AG08395 (cell line): ENCODE measurements at places on chromosomes 4 and X.

- no peak for DNase-seq
Observed at GRCh38 chrX:51182545-51182944, 150.1 kb upstream of the NUDT10 start.

DNA sequence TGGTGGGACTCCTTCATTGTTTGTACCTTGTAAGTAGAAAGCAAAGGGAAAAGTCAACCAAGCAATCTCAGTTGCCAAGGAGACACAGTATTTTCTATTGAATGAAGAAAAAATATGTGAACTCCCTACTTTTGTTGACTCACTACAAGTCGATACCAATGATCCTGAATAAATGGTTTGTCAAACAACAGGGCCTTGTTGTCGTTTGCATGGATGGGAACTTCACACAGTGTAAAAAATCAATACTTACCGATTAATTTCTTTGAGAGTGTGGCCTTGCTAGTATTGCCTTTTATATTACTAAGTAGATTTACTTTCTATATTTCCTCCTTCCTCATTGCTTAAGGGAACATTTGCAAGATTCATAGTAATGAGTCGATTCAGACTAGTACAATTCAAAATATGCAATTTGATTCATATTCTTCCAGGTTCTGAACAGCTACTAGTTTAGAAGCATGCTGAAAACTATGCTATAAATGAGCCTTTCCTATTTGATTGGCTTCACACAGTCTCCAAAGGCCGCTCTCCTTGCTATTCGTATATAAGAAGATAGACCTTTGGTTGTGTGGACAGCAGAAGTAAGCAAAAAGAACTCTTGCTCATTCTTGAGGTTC, 108.0 kb downstream of the ZNF330 start:
- DNase-seq: no peak

DNA sequence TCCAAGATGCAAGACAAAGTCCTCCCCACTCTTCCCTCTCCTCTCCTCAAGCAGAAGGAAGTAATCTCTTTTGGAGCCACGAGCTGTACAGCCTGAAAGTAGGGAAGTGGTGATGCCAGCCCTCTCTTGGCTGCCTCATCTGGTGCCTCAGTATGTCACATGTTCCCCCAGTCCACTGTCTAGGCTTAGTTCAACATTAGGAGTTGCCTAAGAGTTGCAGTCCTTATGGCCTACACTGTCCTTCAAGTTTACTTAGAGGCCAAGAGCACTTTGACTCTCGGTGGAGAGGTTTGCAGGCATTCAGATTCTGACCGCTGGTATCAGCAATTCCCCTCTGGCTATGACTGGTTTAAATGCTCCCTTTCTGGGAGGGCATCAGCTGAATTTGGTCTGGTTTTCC, 735.6 kb downstream of the GLUD2 start:
- DNase-seq: no peak

DNA sequence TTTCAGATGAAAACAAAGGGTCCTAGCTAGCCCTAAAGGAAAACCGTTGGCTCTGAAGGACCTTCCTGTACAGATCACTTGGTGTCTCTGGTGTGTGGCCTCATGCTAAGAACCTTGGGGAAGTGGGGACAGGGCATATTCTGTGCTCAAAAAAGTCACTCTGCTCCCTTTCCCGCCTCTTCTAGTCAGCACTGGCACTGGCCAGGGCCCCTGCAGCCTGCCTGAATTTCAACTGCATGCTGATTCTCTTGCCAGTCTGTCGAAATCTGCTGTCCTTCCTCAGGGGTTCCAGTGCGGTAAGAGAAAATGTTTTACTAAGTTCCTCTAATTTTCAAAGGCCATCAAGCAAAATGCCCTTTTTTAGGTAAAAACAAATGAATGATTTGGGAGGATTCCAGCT, 3.4 kb downstream of the CYBB start:
- DNase-seq: no peak

DNA sequence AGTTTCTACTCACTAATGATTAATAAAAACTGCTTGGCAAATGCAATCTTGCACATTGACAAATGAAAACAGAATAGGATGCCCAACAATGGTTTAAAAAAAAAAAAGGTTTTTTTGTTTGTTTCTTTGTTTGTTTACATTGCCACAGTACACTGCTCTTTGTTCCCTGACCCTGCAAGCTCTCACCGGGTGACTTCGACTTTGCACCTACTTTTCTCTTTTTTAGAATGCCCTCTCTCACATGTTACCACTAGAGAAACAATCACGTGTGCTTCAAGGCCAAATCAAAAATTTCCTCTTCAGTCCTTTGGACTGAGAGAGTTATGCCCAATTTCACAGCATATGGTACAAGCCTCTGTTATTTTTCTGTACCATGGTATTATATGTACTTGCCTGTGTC, 101.5 kb downstream of the DMD start:
- DNase-seq: no peak

DNA sequence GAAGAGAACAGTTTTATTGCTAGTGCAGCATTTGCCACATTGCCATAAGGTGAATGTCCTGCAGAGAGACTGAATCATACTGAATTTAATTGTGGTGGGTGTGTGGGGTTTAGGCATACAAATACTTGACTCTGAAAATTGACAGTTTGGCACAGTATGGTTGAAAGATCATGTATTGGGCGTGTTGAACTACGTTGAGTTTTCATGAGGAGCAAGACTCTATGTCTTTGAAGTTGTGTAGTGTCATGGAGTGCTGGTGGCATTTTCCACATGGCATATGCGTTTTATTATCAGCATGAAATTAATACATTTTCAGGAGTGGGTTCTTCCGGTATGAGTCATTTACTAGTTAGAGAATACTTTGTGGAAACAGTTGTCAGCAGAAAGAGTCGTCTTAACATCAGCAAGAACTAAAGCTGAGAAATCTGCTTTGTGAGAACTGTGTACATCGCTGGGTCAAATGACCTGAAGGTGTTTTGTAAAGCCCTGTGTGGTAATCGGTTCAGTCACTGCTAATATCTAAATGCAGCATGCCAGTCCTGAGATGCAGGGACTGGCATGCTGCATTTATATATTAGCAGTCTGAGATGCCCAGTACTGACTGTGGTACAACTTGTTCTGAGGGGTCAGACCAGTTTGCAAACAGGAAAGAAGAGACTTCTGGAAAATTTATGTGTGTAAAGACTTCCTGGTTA, 50.3 kb downstream of the ARHGAP10 start:
- DNase-seq: no peak

- DNase-seq: no peak
Observed at GRCh38 chr4:145302725-145303124, 122.3 kb upstream of the OTUD4 start.
